ENCODE measurements at places on chromosomes 6 and 20. TPM values are rescaled to one million over a fixed set of nuclear protein-coding genes. Genes with fewer than 3 reads are reported as not detected.

GRCh38 chr20:33551778-33552177, 61.9 kb downstream of the CBFA2T2 start:
- DNase-seq, result no peak

DNA sequence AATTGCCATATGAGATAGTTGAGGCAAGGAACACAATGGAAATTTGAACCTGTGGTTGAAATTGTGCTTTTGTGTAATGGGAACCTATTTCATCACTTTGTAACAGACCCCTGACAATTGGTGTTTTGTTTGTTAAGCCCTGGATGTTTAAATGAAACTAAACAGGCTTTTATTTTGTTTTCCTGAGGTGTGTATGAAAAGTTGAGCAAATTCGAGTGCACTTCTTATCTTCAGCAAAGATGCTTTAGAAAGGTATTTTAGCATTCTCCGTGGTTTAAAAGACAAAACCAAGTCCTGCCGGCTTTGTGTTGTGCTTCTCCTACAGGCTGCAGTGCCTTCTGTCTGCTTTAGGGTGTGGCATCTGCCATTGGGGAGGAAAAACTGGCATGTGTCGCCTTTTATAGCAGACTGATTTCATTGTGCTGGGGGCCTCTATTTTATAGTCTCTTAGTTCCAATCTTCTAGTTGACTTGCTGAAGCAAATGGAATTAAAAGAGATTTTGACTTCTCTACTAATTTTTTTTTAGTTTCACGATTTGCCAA, 2.2 kb upstream of the ARID1B start:
- DNase-seq, result no peak

DNA sequence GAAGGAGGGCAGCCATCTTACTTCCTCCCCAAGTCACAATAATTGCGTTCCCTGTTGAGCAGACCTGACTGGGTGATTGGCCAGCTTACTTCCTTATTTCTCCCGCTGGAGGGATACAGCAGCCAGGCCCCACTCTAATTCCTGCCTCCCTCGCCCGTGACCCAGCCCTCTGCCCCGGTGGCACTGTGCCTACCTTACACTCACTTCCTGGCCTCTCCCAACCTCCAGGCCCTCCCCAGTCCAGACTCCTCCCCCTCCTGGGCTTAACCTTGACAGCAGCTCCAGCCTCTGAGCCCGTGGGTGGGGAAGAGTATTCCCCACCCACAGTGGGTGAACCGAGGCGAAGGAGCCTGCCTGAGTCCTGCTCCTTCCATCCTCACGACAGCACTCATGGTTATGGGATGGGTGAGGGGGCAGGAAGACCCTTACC, 3.0 kb downstream of the BAK1 start:
- DNase-seq, result no peak

GRCh38 chr20:20407891-20408805, 40.2 kb downstream of the INSM1 start:
- no peak for DNase-seq

- DNase-seq, result no peak
Observed at GRCh38 chr6:22444330-22444729, 125.0 kb upstream of the HDGFL1 start.

DNA sequence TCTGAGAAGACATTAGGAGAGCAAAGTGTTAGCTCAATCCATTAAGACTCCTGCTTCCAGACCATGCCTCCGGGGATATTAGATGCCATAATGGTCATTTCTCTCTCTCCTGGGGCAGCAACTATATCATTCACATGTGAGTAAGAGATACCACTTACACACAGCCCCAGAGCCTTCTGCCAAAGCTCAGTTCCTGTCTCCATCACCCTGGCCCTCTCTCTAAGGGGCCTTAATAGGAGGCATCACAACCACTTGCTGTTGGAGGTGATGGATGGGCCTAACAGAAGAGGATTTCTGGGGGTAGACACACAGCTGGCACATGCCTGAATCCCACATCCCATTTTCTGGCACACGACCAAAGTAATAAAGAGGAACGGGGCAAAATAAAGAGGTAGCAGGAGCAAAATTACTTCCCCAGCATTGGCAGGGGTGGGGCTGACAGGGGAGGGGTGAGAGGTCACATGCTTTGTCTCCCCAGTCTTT, 34.0 kb upstream of the VSTM2L start:
- DNase-seq, result no peak

DNA sequence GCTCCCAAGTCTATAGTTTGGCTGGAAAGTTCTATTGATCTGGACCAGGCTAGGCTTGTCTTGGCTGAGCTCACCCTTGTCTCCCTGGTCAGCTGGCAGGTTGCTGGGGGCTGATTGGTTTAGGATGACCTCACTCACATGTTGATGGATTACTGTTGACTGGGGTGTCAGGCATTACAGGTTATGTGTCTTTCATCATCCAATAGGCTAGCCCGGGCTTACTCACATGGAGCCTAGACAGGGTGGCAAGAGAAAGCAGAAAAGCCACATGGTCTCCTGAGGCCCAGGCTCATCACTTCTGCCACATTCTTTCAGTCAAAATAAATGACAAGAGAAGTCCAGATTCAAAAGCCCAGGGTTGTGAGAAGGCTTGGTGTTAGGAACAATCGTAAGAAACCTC, 103.5 kb downstream of the BFSP1 start:
- no peak for DNase-seq

GRCh38 chr6:111845441-111845871, 27.8 kb downstream of the FYN start:
- DNase-seq, result no peak

DNA sequence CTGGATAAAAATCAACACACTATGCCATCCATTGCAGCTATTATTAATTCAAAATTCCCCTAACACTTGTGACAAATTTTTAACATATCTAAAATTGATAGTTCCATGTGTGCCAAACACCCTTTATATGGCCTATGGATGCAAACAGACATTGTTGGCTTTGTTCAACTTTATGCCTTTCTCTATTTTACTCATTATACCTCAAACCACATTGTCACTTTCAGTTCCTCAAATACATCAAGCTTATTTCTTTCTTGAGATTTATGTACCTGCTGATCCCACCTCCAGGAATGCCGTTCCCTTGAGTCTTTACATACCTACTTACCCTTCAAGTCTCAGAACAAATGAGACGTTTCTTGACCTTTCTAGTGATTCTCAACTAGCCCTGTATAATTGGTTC, 193.5 kb upstream of the PLN start:
- no peak for DNase-seq

Gene PEX6
- total RNA-seq, result 24.1 TPM

Gene NKX2-4
- not detected for total RNA-seq

Gene KCNK16
- total RNA-seq, result not detected

Measured in activated CD4-positive, alpha-beta T cell treated with anti-CD3 and anti-CD28 coated beads, Interleukin-2, amount 10 ng/mL, durations not matched to agents 24 days and 14 days (primary cell).